CD4-positive, alpha-beta T cell treated with Interleukin-2 at 100 ng/mL for 4 hours (primary cell): ENCODE measurements at places on chromosomes 13 and 19.
A peak's percentile ranks its signal among the peaks of the same experiment; 100 is the strongest.

DNA sequence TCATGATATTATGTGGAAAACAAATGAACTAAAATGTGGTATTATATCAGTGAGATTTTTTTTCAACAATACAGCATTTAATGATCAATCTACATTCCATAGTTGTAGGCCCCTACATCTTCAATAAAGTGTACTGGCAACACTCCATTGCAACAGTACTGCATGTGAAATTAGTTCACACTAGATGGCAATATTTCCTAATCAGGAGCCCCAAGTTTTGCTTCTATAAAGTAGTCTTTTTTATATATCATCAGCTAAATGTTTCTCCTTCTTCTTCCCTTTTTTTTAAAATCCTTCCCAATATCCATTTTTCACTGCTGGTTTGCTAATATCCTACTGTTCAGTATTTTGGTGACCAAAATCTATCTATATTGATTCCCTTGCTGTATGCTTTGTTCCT is 528.3 kb upstream of the ATXN8OS start:
- DNase-seq = no peak

GRCh38 chr13:112131081-112131712 is 64.2 kb downstream of the SOX1 start:
- DNase-seq = no peak

GRCh38 chr19:45526143-45526542 is 18.9 kb downstream of the VASP start:
- no peak for DNase-seq

DNA sequence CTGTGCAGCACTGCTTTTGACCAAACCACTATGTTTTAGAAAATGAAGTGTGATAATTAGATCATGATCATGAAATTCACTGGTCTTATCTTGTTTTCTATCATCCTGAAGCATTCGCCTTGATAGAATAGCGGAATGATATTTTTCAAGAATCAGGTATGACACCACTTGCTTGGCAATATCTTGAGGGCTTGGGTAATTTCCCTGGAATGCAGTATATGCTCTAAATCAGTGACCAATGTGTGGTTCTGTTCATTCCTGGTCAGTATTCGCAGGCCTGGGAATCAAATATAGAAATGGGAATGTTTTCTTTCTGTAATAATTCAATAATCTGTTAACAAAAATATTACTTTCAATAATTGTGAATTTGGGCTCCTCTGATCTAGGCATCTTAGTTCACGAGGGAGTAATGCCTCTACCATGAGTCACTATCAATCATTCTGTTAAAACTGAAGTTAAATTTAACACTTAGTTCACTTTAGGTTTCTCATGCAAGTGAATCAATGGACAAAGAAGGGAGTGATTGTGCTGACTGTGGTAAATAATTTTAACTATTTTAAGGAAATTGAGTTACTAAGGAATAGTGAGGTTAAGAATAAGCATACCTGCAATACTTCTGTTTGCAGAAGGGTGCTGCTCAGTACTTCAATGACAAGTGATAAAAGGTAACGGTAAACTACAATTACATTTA is 137.9 kb downstream of the PCDH20 start:
- no peak for DNase-seq

DNA sequence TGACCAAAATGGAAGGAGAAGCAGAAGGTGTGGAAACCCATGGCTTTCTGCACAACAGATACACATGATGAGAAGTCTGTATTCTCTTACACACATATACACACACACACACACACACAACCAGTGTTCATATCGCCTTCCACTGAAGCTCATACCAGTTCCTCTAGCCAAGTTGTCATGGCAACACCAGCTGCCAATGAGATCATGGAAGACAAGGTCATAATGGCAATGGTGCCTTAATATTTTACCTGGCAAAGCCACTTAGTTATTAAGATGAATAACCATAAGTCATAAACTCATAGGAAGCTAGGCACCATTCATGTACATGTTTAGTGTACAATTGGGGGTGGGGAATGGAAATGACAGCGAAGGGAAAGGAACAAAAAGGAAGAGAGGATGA is 2.6 kb upstream of the DHRS12 start:
- DNase-seq = no peak

GRCh38 chr13:50116430-50116973 is 101.3 kb downstream of the KCNRG start:
- DNase-seq = no peak

DNA sequence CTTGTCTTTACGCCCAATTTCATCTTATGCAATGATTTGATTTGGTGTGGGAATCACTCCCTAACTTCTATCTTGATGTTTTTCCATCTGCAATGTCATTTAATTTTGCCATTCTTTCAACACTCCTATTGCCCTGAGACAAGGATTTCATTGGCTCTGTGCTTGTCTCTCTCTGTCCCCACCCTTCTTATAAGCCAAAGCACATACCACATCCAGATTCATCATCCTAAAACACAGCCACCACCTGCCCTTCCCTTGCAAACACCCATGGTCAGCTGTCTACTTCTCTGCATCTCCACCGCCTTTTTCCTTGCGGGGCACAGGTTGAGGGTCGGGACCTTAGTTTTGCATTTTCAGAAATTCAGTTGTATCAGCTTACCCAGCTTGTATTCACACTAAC is 225.8 kb upstream of the SOX21 start:
- DNase-seq = no peak

- no peak for DNase-seq
Observed at GRCh38 chr19:48413879-48414587, 20.6 kb downstream of the GRIN2D start.

DNA sequence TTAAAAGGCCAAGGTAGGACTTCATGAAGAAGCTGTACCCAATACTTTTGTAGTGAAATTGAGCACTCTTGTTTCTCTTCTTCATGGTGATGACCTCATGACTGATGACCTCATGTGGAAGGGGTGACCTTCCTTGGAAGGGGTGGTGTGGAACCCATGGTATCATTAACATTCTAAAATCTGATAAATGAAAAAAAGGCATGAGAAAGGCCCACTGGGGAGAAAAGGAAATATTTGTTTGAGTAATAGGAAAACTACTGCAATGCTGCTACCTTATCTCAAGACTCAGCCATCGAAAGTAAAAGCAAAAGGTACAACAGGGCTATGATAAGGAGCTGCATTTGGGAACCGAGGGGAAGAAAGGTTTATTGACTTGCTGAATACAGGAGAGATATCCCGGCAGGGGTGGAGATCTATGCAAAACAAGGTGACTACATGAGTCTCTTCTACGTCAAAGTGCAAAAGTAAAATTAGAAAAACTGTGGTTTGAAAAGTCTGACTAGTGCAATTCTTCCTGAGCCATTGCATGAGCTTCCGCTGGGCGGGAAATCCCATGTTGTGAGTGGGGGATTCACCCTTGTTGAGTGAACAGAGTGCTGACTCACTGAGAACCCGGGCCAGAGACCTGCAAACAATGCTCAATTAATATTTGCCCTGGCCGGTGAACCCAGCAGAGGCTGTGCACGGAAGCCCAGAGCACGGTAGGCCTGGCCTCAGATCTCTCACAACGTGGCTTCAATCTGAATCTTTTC is 138.9 kb upstream of the RFC3 start:
- peak; percentile 77 for DNase-seq

- peak; percentile 17 for DNase-seq
Observed at GRCh38 chr13:44573790-44574465, 2.2 kb downstream of the TSC22D1 start.

DNA sequence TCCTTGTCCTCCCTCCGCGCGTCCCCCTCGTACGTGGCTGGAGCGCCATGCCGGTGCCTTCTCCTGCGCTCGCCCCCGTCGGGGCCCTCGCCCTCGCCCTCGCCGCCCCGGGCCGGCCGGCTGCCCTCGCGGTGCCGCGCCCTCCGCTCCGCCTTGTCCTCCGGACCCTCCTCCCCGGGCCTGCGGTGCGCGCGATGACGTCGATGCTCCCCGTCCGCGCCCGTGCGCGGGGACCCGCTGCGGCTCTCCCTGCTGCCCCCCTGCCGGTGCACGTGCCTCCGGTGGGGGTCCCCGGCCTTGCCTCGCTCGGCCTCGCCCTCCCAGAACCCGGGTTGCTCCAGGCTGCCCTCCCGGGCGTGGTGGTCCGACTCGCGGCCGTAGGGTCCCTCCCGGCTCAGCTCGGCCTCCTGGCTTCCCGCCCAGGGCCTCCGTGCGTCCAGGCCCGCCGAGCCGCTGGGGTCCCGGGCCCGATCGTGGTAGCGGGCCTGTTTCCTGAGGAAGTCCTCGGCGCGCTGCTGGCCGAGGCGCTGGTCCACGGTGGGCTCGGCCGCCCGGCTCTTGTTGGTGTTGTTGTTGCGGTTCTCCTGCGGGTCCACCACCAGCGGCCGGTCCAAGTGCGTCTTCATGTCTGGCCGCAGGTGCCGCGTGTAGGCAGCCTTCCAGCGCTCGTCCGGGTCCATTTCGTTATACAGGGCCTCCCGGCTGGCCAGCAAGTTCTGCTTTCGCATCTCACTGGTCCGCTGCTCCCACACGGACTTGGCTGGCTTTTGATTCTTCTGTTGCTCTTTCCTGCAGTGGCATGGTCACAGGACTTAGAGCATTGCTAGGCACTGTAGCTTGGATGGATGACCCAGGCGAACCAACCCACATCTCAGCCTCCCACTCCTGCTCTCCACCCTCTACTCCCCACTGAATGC is 148.6 kb downstream of the IER2 start:
- DNase-seq = no peak

DNA sequence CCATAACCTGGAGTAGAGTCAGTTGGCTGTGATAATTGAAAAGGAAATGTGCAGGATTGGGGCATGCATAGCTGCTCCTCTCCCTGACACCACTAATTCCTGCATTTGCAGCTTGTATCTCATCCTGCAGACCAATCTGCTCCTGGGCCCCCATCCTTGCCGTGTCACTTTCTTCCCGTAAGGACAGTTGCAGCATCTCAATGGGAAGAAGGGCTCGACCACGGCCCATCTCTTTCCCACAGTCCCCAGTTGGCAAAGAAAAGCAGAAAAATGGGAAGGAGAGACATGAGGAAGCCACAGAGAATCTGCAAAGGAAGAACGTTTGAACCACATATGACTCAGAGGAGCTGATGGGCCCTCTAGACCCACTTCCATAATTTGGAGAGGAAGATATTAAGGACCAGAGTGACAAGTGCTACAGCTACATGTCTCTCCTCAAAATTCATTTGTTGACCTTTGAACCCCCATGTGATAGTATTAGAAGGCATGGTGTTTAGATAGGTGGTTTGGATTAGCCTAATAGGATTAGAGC is 1.8 kb upstream of the SIGLEC12 start:
- no peak for DNase-seq

DNA sequence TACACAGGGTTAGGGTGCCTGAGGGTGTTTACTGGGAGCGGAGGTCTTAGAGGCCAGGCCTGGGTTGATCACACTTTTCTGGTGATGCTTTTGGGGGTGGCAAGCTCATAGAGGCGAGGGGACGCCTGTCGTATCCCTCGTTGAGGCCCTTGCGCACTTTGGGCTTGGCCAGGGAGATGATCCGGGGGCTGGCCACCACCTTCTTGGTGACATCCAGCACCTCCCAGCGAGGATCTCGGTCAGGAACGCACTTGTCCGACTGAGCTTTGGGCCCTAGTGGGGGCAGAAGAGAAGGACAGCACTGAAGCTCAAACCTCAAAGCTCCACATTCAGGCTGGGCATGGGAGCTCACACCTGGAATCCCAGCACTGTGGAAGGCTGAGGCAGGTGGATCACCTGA is 17.6 kb upstream of the MIER2 start:
- DNase-seq = no peak

- DNase-seq = no peak
Observed at GRCh38 chr13:78131811-78132210, 213.2 kb upstream of the EDNRB start.

- no peak for DNase-seq
Observed at GRCh38 chr19:800360-801029, 3.2 kb downstream of the PTBP1 start.

GRCh38 chr13:85095418-85096272 is 703.6 kb downstream of the SLITRK6 start:
- no peak for DNase-seq

DNA sequence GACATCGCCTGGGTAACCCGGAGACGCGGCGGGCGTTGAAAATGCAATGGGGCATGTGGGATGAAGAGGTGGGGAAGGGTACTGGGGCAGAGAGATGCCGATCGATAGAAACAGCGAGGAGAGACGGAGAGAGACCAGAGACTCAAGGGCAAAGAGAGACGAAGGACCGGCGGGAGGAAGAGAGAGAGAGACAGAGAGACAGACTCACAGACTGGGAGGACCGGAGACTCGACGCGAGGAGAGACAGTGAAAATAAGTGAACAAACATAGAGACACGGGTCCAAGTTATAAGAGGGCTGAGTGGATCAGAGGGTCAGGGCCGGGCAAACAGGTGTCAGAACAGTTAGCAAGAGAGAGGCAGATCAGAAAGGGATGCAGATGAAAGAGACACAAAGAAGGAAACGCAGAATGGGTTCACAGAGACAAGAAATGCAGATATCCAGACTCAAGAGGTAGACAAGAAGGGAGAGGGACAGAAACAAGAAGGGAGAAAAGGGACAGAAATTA is 576 bp upstream of the MZF1 start:
- DNase-seq = peak; percentile 13

GRCh38 chr13:71827241-71827640 is 39.8 kb downstream of the DACH1 start:
- DNase-seq = no peak

DNA sequence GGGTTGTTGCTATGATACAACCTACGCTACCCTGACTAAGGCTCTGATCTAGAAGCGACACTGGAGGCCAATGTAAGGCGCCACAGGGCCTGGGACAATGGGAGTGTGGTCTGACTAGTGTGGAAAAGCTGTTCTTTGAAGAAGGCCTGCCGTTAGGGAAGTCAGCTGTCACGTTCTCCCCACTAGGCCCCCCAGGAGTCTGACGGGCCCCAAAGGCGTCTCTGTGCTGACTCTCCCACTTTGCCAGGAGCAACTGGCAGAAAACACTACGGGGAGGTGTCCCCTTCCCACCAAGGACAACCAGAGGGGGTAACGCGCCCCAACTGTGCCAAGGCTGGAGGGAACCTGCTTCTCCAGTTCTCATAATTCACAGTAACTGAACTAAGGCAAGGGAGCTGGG is 25.3 kb upstream of the EIF3G start:
- DNase-seq = peak; percentile 19

GRCh38 chr19:46202872-46203860 is 26.4 kb upstream of the IGFL1 start:
- no peak for DNase-seq

GRCh38 chr13:31860002-31860401 is 120.7 kb downstream of the RXFP2 start:
- DNase-seq = no peak

DNA sequence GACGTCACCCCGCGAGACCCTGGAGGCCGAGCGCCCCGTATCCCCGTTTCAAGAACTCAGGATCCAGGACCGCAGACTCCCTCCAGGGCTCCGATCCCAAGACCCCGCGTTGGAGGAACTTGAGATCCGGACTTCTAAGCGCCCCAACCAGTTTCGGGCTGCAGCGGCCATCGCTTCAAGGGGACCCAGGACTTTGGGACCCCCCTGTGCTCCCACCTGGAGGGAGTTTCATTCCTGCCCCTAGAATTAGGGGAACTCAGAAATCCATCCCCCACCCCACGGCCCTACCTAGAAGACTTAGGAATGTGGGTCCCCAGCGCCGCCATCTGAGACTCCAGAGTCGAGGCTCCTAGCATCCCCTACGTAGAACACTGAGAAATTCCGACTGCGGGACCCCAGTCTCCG is 400 bp downstream of the PLEKHG2 start:
- DNase-seq = no peak
